CD4-positive, alpha-beta memory T cell (primary cell): ENCODE measurements at places on chromosomes 6 and 20. TPM values are rescaled to one million over a fixed set of nuclear protein-coding genes. Genes with fewer than 3 reads are reported as not detected.

Gene PXMP4
- 6.3 TPM for polyA plus RNA-seq

Gene PHF20
- polyA plus RNA-seq = 106 TPM

Gene GSS
- 38.6 TPM for polyA plus RNA-seq

Gene C20orf204
- polyA plus RNA-seq = not detected

Gene PTGIS
- not detected for polyA plus RNA-seq

DNA sequence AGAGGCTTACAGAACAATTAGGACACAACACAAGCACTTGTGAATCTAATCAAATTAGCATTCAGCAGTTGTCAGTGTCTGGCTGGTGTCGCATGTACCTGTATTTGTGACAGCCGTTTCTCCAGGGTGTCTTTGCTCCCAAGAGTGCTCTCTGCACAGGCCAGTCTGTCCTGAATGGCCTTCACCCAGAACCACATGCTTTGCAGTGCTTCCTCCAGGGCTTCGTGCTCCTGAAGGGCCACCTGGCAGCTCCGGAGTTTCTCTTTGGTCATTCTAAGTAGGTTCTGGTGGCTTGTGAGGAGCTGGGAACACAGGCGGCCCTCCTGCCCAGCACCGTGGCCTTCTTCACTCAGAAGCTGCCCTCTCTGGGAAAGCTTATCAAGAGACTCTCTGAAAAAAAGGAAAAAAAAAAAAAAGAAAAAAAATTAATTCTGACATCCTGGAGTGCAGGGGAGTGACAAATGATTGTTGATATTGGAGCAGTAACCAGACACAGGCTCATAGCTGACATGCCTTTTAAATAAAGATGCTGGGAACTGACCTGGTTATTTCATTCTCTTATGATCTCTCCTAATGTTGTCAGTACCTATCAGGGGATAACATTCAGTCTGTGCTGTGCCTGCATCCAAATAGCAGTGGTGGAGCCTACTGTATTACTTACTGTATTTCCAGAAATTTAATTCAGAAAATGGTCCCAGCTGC is 245.8 kb downstream of the SYNE1 start:
- no peak overlapping the region for H3K27ac ChIP-seq
- no peaks in the 10 kb centered on the region for H3K36me3 ChIP-seq
- H3K4me1 ChIP-seq = no peaks in the 10 kb centered on the region

- H3K4me3 ChIP-seq = no peak overlapping the region
- H3K4me1 ChIP-seq = peaks cover 10% of the 10 kb centered on the region
- no peaks in the 10 kb centered on the region for H3K27me3 ChIP-seq
- H3K27ac ChIP-seq = no peak overlapping the region
- no peak for DNase-seq
- H3K36me3 ChIP-seq = no peaks in the 10 kb centered on the region
Measured at GRCh38 chr6:37531437-37532036, 31.8 kb upstream of the CCDC167 start.

DNA sequence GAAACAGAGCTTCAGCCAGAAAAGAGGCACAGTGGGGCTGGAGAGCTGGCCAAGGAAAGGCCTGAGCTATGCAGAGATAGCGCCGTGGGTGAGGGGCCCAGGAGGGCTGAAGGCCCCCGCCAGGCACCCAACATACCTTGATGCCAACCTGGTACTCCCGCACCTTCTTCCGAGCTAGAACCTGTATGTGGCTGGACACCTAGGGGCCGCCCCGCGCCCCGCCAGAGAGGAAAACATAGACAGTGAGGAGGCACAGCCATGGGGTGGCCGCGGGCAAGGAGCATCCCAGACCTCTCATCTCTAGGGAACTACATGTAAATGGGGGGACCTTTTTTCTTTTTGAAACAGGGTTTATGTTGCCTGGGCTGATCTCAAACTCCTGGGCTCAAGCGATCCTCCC is 12.0 kb downstream of the RPL10A start:
- DNase-seq = no peak
- no peaks in the 10 kb centered on the region for H3K36me3 ChIP-seq
- no peak overlapping the region for H3K27ac ChIP-seq

DNA sequence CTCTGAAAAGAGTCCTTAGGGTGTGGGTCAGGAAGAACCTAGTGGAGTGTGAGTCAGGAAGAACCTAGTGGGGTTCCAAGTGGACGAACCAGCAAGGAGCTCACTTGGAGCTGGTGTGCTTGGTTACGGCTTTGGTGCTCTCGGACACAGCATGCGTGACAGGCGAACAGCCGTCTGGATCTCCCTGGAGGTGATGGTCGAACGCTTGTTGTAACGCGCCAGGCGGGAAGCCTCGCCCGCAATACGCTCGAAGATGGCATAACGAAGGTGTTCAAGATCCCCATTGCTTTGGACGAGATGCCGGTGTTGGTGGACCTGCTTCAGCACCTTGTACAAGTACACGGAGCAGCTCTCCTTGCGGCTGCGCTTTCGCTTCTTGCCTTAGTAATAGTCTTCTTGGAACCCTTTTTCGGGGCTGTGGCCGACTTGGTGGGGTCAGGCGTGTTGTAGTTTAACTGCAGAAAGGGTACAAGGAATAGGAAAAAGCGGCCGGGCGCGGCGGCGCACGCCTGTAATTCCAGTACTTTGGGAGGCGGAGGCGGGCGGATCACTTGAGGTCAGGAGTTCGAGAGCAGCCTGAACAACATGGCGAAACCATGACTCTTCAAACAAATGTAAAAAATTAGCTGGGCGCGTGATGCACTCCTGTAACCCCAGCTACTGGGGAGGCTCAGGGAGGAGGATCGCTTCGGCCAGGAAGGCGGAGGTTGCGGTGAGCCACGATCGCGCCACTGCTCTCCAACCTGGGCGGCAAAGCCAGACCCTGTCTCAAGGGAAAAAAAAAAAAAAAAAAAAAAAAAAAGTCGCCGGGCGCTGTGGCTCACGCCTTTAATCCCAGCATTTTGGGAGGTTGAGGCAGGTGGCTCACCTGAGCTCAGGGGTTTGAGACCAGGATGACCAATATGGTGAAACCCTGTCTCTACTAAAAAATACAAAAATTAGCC is 48.0 kb downstream of the OR2B2 start:
- peak overlapping the region; percentile 69 for H3K4me3 ChIP-seq
- peaks cover 31% of the 10 kb centered on the region for H3K4me1 ChIP-seq
- no peaks in the 10 kb centered on the region for H3K27me3 ChIP-seq
- DNase-seq = peak; percentile 21
- no peaks in the 10 kb centered on the region for H3K36me3 ChIP-seq

GRCh38 chr20:46545077-46545826 is 5.2 kb downstream of the OCSTAMP start:
- H3K27ac ChIP-seq = no peak overlapping the region
- no peaks in the 10 kb centered on the region for H3K27me3 ChIP-seq
- H3K36me3 ChIP-seq = no peaks in the 10 kb centered on the region
- no peak for DNase-seq
- peaks cover 20% of the 10 kb centered on the region for H3K4me1 ChIP-seq

DNA sequence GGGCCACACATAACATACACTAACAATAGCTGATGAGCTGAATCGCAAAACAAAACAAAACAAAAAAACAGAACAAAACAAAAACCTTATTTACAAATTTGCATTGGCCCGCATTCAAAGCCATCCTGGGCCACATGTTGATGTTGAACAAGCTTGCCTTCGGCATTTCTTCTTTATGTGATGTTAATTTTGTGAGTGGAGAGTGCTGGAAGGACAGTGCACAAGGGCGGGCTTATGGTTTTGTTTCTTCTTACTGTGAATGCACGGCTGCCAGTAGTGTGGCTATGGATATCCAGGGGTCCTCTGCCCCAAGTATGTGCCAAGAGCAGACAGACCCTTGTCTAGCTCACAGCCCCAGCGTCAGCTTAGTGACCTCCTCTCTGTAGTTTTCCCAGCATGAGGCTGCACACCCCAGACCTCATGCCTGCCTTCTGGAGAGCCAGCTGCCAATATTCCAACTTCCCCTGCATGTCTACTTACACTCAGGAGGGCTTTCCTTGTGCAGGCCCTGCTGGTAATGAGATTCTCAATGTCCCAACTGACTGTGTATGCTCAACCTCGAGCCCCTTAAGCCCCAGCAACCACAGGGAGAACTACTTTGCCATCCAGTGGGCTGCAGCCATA is 24.9 kb downstream of the ZNF292 start:
- no peak overlapping the region for H3K4me3 ChIP-seq
- no peaks in the 10 kb centered on the region for H3K36me3 ChIP-seq
- H3K27me3 ChIP-seq = no peaks in the 10 kb centered on the region
- no peak overlapping the region for H3K27ac ChIP-seq
- peaks cover 62% of the 10 kb centered on the region for H3K4me1 ChIP-seq

- DNase-seq = no peak
- no peaks in the 10 kb centered on the region for H3K4me1 ChIP-seq
- no peaks in the 10 kb centered on the region for H3K36me3 ChIP-seq
- no peaks in the 10 kb centered on the region for H3K27me3 ChIP-seq
Measured at GRCh38 chr6:166691746-166692145, 64.7 kb upstream of the RPS6KA2 start.

DNA sequence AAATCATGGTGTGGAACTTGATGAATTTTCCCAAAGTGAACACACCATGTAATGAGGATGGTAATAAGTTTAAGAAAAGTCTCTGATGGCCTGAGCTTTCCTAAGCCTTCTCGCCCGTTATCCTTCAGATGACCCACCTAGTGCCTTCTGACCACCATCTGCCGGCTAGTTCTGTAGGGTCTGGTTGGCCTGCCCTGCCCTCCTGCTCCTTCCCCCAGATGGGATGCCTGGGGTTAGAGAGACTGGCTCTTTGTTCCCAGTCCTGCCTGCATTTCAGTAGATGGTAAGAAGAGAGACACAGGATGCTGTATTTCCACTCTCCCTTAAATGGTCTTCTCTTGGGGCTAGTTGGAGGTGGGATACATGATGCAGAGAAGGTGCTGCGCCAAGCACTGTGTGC is 43.0 kb downstream of the TIAM2 start:
- H3K27ac ChIP-seq = no peak overlapping the region
- no peaks in the 10 kb centered on the region for H3K27me3 ChIP-seq
- no peaks in the 10 kb centered on the region for H3K4me1 ChIP-seq

DNA sequence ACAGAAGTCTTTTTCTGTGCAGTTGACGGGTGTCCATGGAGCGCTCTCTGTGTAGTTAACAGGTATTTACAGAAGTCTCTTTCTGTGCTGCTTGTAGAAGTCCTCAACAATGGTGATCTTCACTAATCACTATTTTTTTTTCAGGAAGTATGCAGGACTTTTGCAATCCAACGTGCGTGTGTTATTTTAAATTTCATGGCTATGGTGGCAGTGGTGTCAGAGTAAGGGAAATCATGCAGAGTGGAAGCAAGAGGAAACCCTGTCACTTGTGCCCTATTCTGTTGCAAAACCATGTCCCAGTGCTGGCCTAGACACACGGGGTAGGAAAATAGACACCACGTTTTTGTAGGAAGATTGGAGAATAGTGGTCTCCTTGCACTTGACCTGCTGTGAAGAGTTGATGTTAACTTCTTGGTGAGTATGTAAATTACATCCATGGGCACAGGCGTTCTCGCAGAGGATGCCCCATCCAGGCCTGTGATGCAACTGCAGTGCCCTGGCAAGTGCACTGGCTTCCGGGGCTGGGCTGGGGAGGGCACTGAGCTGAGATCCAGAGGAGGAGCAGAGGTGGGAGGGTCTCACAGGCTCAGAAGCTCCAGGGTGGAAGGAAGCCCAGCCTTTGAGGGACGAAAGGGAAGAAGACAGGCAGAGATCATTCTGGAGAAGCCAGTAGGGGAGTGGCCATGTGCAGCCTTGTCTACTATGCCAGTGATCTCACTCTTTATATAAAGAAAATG is 146.5 kb downstream of the SYCP2 start:
- no peaks in the 10 kb centered on the region for H3K4me1 ChIP-seq
- no peak overlapping the region for H3K4me3 ChIP-seq
- no peak for DNase-seq
- H3K27ac ChIP-seq = no peak overlapping the region
- H3K27me3 ChIP-seq = no peaks in the 10 kb centered on the region

- no peaks in the 10 kb centered on the region for H3K4me1 ChIP-seq
- H3K4me3 ChIP-seq = no peak overlapping the region
- no peak overlapping the region for H3K27ac ChIP-seq
- H3K36me3 ChIP-seq = no peaks in the 10 kb centered on the region
- H3K27me3 ChIP-seq = no peaks in the 10 kb centered on the region
- DNase-seq = no peak
Measured at GRCh38 chr6:113194090-113194489, 663.1 kb upstream of the MARCKS start.

GRCh38 chr20:6530254-6530653 is 237.2 kb upstream of the BMP2 start:
- H3K36me3 ChIP-seq = no peaks in the 10 kb centered on the region
- H3K27me3 ChIP-seq = no peaks in the 10 kb centered on the region
- no peaks in the 10 kb centered on the region for H3K4me1 ChIP-seq
- no peak overlapping the region for H3K27ac ChIP-seq
- no peak overlapping the region for H3K4me3 ChIP-seq

DNA sequence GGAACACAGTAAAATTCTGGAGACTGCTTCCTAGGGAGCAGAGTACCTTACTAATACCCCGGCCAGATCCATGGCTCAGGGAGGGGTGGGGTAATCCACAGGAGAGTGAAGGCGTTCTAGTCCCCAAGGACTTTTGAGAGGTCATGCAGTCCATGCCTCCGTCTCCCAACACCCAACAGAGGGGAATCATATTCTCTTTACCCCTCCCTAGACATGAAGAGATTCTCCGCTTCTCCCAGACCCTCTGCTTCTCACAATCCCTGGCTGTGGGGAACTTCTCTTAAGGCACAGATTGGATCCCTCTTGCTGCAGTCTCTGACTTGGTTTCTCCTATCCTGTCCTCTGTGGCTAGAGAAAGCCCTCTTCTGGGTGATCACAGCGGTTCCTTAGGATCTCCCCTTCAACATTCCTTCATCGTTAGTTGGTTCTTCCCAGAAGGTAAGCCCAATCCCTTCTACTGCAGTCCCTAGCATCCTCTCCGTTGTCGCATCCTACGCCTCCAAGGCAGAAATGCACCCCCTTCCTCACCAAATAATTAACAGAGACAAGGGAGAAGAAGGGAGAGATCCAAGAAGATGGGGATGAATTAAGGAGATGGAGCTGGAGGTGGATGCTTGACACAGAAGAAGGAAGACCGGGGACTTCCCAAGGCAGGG is 562 bp downstream of the GGT7 start:
- H3K27ac ChIP-seq = peak overlapping the region; percentile 52
- peaks cover 51% of the 10 kb centered on the region for H3K4me1 ChIP-seq
- H3K36me3 ChIP-seq = no peaks in the 10 kb centered on the region
- no peak for DNase-seq

DNA sequence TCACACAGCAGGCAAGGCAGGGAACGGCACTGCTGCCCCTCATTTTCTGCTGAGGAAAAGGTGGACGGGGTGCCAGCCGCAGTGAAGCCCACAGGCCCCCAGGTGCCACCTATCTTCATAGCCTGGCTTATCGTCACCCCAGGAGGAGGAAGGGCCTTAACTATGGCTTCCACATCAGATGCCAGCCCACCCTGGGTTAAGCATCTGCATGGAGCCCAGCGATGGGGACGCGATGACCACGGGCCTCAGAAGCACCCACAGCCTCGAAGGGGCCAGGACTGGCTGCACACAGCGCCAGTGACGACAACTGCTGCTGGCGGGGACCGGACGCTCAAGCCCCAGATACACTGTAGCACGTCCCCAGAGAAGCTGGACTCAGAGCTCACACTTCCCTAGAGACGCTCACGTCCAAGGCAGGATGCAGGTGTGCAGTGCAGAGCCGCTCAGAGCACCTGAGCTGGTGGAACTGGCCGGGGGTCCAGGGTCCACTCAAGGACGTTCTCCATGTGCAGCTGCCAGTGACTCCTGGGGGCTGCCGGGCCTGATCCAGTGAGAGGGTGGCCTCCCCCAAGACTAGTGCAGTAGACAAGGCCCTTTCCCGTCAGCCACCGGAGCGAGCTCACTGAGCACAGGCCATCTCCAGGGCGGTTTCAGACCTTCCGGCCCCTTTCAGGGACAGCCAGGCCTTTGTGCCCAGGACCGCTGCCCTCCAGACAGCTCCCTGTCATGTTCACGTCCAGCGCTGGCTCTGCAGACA is 83.0 kb downstream of the YTHDF1 start:
- DNase-seq = no peak
- H3K4me1 ChIP-seq = no peaks in the 10 kb centered on the region
- H3K36me3 ChIP-seq = no peaks in the 10 kb centered on the region
- no peak overlapping the region for H3K27ac ChIP-seq
- no peak overlapping the region for H3K4me3 ChIP-seq
- H3K27me3 ChIP-seq = no peaks in the 10 kb centered on the region
